ENCODE measurements at places on chromosomes 12 and 14. TPM values are rescaled to one million over a fixed set of nuclear protein-coding genes. Genes with fewer than 3 reads are reported as not detected.

GRCh38 chr12:103547929-103548328 lies 39.1 kb upstream of the STAB2 start:
- no peak for DNase-seq

Gene TTC9
- total RNA-seq, result 7.0 TPM

DNA sequence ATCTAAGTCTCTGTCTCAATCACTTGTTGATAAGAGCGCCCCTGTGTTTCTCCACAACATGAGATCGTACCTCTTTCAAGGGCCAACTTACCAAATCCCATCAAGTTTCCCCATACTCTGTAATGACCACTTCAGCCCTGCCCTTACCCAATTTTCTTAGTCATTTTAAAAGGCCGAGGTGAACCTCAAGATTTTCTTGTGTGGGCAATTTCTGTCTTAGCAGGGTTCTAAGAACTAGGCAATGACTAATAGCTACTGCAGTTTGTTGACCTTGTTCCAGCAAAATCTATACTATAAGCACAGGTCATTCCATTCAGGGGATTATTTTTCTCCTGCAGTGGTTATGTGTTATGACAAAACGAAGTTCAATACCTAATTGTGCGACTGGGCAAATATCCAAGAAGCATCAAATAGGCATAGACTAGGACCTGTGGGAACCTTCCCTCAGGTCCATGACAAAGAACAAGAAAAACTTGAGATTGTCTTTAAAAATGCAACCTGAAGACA lies 359.8 kb downstream of the PCNX1 start:
- no peak for DNase-seq

DNA sequence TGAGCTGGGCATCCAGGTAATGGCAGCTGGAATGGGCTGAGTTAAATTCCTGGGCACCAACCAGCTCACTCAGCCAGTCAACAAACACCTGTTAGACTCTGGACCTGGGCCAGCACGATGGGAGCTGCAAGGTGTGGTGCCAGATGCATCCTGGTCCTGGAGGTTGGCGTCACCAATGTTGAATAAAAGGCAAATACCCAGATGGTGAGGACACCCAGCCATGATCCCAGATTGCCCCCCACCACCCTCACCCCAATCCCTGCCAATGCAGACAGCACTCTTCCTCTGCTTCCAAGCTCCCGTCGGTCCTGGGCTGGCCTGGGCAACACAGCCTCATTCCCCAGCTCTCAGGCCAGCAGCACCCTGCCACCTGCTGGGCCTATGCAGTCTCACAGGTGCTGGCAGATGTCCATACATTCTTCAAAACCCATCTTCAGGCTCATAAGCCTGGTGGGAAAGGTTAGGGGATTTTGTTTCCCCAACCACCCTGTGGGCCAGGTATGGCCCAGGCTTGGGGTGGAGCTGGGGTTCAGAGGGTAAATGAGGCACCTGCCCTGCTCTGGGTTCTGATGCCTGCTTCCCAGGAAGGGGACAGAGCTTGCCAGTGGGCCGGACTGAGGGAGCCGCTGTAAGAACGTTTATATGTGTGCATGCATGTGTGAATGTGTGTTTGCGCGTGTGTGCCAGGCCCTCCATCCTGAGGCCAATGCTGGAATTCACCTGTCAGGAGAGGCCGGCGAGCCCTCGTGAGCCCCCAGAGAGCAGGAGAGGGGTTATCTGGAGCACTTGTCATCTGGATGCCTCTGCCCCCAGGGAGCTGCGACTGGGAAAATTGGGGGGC lies 58.0 kb downstream of the LGMN start:
- no peak for DNase-seq

GRCh38 chr12:100566887-100567637 lies 6.4 kb upstream of the GAS2L3 start:
- DNase-seq, result no peak

GRCh38 chr14:69487226-69487625 lies 2.7 kb downstream of the PLEKHD1 start:
- DNase-seq, result no peak

Gene GPD1
- total RNA-seq, result 1.7 TPM

DNA sequence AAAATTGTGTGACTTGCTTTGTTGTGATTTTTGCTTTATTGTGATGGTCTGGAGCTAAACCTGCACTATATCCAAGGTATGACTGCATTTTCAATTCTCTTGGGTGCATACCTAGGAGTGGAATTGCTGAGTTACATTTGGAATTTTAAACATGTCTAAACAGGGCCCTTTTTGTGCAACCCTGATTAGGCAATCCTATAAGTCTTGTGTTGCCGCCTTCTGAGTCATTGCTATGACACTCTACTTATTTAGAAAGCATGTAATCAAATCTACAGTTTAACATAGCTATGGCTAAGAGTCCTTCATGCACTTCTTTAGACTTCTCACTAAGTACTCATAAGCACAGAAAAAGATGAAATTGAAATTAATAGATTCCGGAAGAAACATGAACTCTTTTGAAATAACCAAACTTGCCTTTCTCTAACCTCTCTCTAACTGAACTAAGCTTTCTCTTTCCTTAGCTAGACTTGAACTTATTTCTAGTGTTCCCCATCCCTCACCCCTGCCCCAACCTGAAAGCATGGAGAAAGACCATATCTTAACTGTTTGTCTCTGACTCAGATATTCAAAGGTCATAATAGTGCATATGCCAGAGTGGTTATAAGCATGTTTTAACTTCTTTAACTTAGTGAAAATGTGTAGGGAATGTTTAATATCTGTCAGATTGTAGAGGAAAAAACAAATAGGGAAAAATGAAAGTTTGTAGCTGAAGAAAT lies 203.0 kb downstream of the SNAPC1 start:
- DNase-seq, result no peak
